ENCODE measurements at places on chromosomes 4 and X.

DNA sequence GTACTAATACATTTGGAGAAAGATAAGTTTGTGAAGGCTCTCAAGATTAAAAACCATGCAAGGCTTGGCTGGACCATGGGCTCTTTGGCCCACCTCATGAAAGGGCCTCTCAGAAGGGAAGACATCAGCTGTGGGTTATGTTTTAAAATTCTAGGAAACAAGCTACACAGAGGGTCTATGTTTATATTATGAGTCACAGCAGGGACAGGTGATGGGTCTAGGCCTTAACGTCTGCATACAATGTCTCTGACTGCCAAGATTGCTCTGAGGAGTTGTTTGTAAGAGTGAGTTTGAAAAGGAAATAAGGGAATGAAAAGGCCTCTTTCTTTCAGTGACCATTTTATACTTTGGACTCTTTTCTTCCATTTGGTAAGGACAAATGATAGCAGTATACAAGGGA is 77.0 kb upstream of the ARMCX2 start:
- no peak for DNase-seq

- no peak for DNase-seq
Observed at GRCh38 chrX:27924261-27924660, 57.0 kb downstream of the DCAF8L1 start.

GRCh38 chr4:83757121-83757621 is 221.3 kb downstream of the GPAT3 start:
- no peak for DNase-seq

DNA sequence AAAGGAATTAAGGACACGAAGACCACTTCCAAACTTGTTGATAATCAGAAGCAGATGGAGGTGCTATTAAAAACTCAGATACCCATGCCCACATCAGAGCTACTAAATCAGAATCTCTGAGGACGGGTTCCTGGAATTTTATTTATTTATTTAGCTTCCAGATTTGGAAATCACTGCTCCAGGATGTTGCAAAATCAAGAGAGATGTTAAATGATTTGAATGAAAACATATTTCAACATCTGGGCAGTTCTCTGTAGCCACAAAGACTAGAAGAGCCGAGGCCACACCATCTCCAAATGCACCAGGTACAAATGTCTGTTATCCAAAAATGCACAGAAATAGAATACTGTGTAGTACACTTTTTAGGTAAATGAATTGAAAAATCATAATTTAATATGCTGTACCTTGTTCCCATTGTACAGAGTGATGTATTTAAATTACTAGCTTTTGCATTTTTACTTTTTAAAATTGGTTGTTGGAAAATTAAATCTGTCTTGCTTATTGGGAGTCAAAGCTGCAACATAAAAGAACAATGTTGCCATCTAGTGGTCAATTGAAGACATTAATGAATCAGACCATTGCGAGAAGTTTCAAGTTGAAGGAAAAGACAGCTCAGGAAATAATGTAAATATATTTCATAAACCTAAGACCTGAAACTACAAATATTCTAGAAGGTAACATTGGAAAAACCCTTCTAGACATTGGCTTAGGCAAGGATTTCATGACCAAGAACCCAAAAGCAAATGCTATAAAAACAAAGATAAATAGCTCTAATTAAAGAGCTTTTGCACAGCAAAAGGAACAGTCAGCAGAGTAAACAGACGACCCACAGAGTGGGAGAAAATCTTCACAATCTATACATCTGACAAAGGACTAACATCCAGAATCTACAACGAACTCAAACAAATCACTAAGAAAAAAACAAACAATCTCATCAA is 151.3 kb upstream of the TTC29 start:
- no peak for DNase-seq

- no peak for DNase-seq
Observed at GRCh38 chrX:84188320-84188834, 378 bp upstream of the RPS6KA6 start.

GRCh38 chr4:103719105-103719829 is 518 bp downstream of the TACR3 start:
- DNase-seq: no peak

GRCh38 chr4:139050446-139050845 is 34.9 kb downstream of the NOCT start:
- no peak for DNase-seq

GRCh38 chrX:126825566-126826193 is 6.2 kb downstream of the PRR32 start:
- DNase-seq: no peak

- DNase-seq: no peak
Observed at GRCh38 chrX:42094218-42094617, 170.9 kb upstream of the CASK start.

DNA sequence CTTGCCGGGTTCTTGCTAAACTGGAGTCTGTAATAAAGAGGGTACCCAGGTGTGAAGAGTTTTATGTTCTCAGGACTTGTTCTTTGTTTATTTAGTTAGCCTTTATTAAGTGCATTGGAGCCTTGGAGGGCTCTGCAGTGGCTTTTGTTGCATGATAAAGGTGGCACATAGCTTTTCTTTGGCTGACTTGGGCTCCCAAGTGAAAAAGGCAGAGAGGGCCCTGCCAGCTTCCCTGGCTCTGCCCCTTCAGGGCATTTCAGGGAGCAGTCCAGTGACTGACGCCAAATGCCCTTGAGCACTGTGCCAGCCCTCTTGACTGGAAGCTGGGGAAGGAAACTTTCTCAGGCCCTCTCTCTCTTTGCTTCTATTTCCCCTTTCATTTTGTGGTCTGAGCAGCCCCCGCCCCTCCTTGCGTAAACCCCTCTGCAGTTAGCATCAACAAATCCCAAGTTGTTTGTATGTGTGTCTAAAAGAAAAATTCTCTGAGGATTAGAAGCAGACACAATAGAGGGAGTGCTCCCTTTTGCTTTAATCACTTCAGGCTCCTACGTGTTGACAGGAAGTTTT is 152.2 kb downstream of the NHS start:
- DNase-seq: no peak

DNA sequence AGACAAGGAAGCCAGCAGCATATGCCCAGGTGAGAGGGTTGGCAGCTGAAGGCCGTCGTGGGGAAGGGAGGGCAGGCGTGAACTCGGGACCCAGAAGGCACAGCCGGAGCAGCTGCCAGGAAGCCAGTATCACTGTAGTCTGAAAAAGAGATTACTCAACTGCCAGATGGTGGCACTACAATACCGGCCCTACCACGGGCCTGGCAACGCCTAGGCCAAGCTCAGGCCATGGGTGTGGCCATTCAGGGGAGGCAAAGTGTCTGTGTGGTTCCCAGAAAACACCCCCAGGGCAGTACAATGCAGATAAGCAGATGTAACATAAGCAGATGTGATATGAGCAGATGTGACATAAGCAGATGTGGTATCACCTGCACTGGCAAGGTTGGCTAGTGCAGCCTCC is 236.0 kb downstream of the AFAP1 start:
- no peak for DNase-seq

DNA sequence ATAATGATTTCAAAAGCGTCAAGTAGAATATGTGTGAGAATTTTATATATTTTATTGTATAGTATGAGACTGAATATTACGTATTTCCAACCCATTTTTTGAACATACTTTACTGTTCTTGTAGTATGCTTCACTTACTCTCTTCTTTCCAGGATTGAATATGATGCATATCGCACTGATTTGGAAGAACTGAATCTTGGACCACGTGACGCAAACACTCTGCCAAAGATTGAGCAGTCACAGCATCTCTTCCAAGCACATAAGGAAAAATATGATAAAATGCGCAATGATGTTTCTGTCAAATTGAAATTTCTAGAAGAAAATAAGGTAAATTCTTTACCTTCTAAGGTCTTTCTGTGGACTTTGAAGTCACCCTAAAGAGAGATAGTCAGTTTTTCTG is 48.1 kb upstream of the FHDC1 start:
- no peak for DNase-seq

GRCh38 chr4:31125061-31125460 is 404.9 kb downstream of the PCDH7 start:
- no peak for DNase-seq

GRCh38 chr4:181018472-181018871 is 1224.7 kb upstream of the TENM3 start:
- DNase-seq: no peak

DNA sequence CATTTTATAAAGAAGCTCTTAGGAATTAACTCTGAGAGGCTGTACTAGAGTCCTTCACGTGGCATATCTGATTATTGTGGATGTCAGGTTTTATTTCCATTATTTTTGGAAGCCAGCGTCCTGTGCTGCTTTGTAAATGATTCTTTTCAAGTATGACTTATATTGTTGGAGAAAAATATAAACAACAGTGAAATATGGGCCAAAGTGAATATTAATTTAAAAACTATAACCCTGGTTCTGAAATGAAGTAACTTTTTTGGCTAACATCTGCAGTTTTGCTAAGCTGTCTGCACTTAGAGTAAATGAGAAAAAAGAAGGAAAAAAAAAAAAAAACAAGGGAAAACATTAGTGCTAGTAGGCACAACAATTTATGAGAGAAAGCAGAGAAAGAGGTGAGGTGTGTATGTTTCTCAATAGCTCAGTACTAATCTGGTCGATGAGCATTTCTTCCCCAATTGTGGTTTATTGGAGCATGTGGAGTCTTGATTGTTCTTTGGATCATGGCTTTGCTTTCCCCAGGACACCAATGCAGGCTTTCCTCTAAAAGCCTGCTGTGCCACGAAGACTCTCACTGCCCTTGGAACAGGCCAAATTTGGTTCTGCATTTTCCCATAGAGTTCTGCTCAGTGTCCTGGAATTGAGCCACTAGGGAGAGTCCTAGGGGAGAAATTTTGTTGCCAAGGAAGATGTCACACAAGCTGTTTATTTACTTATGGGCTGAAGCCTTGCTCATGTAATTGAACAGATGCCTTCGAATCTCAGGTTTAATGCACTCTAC is 273.3 kb downstream of the DKK2 start:
- DNase-seq: no peak

DNA sequence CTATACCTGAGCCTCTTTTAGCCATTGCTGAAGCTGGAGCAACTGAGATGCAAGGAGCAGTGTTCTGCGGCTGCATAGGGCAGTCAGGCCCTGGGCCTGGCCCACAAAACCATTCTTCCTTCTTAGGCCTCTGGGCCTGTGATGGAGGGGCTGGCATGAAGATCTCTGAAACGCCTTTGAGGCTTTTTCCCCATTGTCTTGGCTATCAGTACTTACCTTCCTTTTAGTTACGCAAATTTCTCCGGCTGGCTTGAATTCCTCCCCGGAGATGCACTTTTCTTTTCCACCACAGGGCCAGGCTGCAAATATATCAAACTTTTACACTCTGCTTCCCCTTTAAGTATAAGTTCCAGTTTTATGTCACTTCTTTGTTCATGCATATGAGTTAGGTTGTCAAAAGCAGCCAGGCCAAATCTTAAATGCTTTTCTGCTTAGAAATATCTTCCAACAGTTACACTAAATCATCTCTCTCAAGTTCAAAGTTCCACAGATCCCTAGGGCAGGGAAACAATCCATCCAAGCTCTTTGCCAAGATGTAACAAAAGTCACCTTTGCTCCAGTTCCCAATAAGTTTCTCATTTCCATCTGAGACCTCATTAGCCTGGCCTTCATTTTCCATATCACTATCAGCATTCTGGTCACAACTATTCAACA is 194.4 kb upstream of the PCDH7 start:
- DNase-seq: no peak

GRCh38 chrX:132004728-132005127 is 18.4 kb upstream of the STK26 start:
- DNase-seq: no peak

DNA sequence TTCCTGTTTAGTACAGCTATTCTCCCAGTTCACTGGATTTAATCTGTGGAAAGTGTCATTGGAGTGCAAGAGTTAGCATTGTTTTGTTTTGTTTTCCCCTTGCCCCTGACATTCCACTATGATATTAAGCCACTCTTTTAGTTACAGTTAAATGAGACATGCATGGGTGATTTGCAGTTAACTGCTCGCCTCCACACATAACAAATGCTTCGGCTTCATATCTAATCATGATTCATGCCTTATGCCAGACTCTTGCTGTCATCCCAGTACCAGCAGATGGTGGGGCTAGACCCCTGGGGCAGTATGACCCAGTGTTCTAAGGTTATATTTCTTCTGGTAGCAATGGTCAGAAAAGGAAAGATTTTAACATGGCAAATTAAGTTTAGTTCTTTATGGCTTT is 80.1 kb downstream of the RAP1GDS1 start:
- no peak for DNase-seq

GRCh38 chr4:88820698-88821415 is 123.2 kb upstream of the NAP1L5 start:
- no peak for DNase-seq

DNA sequence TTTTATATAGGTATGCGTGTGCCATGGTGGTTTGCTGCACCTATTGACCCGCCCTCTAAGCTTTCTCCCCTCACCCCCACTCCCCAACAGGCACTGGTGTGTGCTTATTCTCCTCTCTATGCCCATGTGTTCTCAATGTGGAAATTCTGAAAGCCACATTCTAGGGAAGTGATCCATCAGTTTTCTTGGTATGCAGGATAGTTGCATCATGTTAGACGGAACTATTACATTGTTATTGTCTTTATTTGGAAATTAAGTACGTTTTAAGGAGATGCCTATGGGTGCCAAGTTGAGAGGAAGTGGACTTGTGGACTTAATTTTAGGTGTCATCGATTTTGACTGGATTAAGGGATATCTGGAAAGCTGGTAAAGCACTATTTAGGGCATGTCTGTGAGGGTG is 204.6 kb downstream of the RBM46 start:
- DNase-seq: no peak

GRCh38 chrX:6095469-6095868 is 133.2 kb downstream of the NLGN4X start:
- DNase-seq: no peak

DNA sequence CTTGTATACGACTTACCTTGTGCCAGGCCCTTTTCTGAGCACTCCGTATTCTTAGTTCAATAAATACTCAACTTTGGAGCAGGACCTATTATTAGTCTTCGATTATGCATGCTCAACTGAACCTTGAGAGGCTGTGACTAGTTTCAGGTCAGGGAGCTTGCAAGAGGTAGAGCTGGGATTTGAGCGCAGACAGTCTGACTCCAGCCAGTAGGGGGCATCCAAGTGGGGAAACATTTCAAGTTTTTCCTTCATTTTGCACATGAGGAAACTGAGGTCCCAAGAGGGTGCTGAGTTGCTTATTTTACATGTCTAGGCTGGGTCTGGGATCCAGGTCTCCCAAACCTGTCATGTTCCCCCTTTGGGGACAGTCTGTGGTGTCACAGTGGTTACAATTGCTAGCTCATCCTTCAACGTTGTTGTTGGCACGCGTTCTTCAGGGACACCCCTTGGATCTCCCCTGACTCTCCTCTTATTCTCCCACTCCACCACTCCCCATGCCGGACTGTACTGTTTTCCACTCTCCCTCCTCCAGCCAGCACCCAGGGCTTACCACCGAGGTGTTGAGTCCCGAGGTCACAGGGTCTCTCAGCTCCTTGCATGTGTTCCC is 6.7 kb upstream of the PRICKLE3 start:
- no peak for DNase-seq

- no peak for DNase-seq
Observed at GRCh38 chr4:176277162-176277904, 8.3 kb upstream of the ASB5 start.

- no peak for DNase-seq
Observed at GRCh38 chr4:149723065-149723464, 92.6 kb downstream of the IQCM start.
